COLO829 (cell line): ENCODE measurements at places on chromosomes 5 and 9.

DNA sequence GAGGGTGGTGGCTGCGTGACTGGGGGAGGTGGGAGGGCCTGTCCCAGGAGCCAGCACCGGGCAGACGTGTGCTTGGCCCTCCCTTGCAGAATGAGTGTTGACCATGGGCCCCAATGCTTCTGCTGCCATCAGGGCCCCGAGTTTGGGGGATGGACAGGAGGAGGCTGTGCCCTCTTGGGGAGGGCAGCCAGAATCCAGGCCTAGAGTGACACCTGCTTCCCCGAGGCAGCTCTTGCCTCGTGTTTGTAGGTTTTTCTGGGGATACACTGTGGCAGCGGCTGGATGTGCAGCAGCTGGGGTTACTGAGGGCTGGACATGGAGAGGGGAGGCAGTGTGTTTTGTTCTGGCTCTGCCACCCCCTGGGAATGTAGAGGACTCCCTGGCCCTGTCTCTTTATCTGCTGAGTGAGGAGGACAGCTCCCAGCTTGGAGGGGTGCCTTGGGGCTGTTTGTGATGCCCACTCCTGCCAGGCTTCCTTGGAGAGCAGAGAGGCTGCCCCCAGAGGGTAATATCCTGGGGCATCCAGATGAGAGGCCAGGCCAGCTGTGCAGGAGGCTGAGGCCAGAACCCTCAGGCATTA is 22.7 kb downstream of the WNK2 start:
- DNase-seq: no peak

GRCh38 chr9:91963711-91964240 is 13.7 kb upstream of the ROR2 start:
- no peak for DNase-seq

GRCh38 chr9:27361492-27361891 is 64.5 kb upstream of the EQTN start:
- no peak for DNase-seq

- DNase-seq: no peak
Observed at GRCh38 chr5:157562111-157562581, 13.4 kb downstream of the ADAM19 start.

DNA sequence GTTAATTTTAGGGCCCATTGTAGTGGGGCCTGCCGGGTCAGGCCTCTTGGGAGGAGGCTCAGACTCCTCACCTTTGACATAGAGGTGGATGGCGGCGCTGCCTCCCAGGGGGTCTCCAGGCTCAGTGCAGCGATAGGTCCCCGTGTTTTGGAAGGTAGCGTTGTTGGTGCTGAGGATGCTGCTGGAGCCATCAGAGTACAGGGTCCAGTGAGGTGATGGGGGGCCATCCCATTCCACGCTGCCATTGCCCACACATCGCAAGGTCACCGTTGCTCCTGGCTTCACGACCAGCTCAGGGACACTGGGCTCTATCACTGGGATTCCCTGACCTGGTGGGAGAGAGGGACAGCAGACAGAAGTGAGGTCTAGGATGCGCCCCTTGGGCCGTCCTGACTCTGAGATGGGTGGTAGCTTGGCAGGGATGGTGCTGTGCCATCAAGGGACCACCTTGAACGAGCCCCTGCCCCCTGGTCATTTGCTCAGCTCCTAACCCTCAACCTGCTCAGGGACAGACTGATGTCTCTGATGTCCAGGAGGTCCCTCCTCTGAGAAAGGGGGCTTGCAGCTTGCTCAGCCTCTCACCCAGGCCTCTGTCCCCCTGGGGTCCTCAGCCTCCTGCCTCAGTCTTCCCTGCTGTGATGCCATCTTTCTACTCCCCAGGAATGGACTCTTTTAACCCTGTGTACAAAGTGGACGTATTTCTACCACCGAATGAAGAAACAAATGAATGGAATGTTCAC is 5.5 kb downstream of the CSF1R start:
- DNase-seq: no peak

DNA sequence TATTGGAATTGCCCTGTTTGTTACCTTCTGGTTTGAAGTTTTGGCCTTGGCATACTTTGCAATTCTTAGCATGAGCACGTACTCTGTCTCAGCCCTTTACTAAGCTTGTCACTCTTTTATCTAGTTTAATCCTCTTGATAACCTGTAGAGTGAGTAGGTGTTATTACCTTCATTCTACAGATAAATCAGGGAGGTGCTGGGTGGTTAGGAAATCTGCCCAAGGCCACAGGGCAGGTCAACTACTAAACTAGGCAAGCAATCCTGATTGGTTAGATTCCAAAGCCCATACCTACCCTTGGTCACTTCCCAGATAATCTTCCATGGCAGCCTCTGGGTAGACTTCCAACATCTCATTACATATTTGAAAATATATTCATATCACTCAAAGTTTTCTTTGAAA is 65.7 kb downstream of the PCSK5 start:
- no peak for DNase-seq

GRCh38 chr5:118320121-118320520 is 668.2 kb downstream of the DTWD2 start:
- DNase-seq: no peak

GRCh38 chr9:38133595-38133994 is 64.6 kb upstream of the SHB start:
- no peak for DNase-seq

GRCh38 chr5:17727098-17727497 is 92.8 kb downstream of the TAF11L14 start:
- DNase-seq: no peak
